ENCODE measurements at places on chromosomes 13 and 19.

GRCh38 chr19:15285896-15286591 lies 46.3 kb downstream of the BRD4 start:
- no peak for DNase-seq

- no peak for DNase-seq
These were observed 476.6 kb downstream of the ZNF536 start for GRCh38 chr19:30848636-30849425.

- no peak for DNase-seq
These were observed 20.4 kb downstream of the CLEC11A start for GRCh38 chr19:50743537-50743936.

DNA sequence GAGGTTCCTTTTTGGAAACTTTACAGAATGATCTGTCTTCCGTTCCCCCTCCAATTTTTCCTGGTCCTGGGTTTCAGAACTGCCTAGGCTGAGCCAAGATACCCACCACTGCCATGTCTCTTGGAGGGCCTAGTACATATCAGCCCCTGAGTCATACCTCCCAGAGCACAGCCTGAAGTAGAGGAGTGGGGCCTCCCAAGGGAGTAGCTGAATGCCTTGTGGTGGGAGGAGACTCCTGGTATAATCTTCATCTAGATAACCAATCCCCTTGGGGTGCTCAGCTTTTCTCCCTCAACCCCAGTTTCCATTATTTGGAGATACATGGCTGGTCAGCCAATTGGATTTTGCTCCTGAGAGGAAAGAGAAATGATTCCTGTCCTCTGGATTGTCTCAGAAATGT lies 30.3 kb downstream of the ZNF763 start:
- no peak for DNase-seq

DNA sequence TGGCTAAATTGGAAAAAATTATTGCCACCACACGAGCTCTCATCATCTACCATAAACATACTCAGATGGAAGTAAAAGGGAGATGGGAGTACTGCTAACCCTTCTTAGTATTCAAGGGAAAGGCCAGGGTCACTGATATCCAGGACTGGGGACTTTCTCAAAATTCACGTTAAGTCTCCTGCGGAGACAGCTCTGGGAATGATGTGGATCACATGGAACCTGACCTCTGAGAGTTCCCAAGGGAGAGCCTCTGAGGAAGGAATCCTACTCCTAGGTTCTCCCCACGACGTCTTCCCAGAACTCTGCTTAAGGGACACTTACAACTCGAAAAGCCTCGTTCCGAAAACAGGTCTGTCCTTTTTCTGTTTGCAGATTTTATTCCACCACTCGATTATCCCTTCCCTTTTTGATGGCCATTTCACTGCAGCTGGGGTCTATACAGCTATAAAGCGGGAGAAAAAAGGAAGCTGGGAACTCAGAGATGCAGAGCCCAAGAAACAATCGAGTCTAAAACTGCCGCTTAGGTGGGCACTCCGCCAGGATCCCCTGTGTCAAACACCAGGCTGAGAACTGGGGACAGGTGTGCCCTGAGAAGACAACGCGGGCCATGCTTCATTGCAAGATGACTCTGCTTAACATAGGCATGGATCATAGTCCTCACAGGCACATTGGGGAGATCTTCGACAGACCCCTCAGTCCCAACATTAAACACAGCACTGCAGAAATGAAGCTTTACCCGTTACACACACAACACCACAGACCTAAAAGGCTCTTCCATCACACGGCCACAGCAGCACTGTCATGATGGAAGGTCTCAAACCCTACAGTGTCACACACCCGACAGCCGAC lies 823 bp upstream of the ZNF567 start:
- no peak for DNase-seq

DNA sequence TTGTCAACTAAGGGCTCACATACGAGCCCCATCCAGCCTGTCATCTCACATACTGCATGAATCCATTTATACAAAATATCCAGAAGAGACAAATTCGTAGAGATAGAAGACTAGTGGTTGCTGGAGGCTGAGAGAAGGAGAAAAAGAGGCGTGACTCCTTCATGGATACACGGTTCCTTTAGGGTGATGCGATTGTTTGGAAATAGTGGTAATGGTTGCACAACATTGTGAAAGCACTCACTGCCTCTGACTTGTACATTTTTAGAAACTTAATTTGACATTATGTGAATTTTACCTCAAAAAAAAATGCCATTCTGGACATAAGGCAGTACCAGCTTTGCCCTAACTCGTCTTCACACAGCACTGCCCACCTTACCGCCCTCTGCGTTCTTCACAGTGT lies 27.3 kb downstream of the IGFL1 start:
- DNase-seq: no peak

DNA sequence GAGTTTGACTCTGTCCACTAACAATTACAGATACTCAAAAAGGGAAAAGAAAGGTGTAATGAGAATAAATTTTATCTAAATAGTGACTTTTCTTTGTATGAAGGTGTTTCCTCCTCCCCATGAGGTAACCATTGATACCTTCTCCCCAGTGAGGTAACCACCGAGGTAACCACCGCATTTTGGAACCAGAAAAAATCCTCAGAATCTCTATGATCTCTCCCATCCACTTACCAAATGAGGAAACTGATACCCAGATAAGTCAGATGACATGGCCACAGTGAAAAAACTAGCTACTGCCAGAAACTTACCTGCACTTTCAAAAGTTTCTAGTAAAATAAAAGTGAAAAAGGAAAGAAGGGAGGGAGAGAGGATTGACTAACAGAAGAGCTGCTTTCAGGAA lies 124.0 kb upstream of the FNDC3A start:
- no peak for DNase-seq

GRCh38 chr19:40689339-40690049 lies 957 bp downstream of the NUMBL start:
- no peak for DNase-seq

GRCh38 chr19:55245236-55245904 lies 13.4 kb downstream of the PPP6R1 start:
- no peak for DNase-seq

DNA sequence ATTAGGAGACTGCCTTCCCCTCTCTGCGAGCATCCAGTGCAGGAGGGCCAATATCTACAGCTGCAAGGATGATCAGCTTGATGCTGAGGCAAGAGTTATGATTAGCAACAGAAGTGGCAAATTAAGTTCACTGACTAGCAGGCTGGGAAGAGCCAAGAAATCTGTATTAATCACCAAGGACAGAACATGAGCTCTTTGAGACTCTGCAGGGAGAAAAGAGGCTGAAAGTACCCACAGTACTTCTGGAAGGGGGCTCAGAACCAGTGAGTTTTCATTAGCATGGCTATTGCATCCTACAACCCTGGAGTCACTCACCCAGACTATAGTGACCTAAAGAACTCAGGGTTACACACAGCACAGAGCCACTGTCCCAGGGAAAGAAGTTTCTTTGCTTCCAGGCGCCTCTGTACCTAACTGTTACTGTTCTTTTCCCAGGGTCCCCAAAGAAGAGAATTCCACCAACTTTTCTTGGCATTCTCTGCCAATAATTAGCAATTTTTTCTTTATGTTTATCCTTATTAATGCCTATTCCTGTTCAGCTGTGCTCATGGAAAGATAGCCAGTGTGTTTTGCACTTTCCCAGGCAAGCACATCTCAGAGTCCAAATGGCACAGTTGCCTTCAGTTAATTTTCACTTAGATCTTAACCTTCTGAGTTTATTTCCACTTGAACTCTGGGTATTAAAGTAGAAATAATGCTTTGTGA lies 25.8 kb upstream of the MEDAG start:
- no peak for DNase-seq

DNA sequence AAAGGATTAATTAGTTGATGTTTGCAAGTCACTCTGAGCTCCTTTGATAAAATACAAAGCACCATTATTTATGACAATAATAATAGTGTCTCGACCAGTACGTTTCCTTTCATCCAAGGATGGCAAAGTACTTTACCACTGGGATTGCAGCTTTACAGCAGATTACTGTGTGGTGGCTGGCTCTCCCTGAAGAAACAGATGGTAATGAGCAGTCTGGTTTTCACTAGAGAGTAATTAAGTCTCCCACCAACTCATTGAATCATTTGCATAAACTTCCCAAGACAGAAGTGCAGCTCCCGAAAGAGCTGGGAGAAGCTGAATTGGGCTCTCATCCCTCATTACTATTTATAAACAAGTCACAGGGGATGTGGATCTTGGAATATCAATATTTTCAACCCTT lies 48.7 kb downstream of the KLF5 start:
- no peak for DNase-seq

DNA sequence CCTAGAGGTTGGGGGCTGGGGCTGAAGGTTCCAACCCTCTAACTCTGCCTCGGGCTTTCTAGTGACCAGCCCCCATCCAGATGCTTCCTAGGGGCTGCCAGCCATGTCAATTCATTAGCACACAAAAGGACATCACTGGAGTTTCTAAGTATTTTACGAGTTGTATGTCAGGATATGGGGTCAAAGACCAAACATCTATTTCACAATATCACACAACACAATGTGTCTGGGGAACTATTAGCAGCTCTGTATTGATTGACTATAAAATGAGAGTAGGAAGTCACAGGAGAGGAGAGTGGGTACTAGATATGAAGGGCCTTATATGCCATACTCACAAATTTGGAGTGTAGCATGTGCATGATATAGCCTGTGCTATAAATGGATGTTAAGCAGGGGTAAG lies 42.1 kb downstream of the LPAR6 start:
- no peak for DNase-seq

- DNase-seq: no peak
These were observed 22.0 kb downstream of the ITGBL1 start for GRCh38 chr13:101474419-101474957.

- no peak for DNase-seq
These were observed 8.4 kb downstream of the PALM3 start for GRCh38 chr19:14053500-14053899.

GRCh38 chr13:86541461-86541860 lies 742.2 kb upstream of the SLITRK6 start:
- no peak for DNase-seq

DNA sequence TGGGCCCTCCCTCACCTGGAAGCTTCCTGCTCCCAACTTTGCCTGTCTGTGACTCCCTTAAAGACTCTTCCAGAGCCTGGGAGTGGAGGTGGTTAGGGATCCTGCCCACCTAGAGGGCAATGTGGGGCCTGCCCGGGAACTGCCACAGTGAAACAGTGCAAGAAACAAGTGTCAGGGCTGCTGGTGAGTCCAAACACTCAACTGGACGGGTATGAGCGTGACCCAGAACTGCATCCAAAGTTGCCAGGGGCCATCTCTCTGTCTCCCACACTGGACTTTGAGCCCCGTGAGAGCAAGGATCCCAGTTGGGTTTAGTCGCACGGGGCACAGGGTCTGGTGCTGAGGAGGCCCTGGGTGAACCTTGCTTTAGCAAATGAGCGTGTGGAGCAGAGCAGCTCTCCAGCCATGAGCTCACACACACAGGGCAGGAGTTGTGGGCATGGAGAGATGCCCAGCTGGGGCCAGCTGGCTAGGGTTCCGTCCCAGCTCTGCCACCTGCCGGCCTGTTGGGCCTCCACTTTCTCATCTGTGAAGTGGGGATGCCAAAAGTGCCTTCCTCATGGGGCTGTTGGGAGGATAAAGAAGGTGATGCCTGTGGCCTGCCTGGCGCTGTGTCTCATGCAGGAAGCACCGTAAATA lies 2.8 kb upstream of the NUMBL start:
- no peak for DNase-seq

GRCh38 chr19:2266183-2266993 lies 10.2 kb upstream of the JSRP1 start:
- DNase-seq: no peak

- DNase-seq: no peak
These were observed 11.4 kb upstream of the SCEL start for GRCh38 chr13:77523834-77524728.

- DNase-seq: no peak
These were observed 545.4 kb downstream of the SUCLA2 start for GRCh38 chr13:47455626-47456025.

DNA sequence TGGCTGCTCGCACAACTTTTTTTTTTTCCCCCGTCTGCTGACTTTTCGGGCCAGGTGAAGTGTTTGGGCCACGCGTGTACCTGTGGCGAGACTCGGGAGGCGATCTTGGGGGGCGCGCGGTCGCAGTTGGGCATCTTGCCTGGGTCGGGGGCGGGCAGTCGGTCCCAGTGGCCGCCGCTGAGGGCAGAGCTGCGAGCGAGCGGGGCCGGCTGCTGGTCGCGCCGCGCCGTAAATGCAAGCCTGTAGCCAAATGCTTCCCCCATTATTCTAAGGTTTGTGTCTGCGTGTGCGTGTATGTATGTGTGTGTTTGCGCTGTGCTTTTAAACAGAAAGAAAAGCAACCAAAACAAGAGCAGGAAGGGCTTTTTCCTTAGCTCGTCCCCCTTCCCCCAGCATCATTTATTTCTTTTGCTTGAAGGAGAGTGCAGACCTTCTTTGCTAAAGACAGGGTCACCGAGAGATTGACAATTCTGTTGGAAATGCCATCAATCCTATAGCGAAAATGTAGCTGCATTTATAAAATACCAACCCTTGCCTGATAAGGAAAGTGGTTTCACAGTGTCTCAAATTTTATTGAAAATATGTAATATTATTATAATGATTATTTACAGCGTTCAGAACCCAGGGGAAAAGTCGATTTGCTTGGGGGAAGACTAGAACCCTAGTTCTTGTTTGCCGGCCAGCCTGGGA lies 143.2 kb upstream of the ZNF536 start:
- no peak for DNase-seq

GRCh38 chr19:50909240-50910070 lies 1.7 kb downstream of the KLK4 start:
- peak; percentile 39 for DNase-seq

DNA sequence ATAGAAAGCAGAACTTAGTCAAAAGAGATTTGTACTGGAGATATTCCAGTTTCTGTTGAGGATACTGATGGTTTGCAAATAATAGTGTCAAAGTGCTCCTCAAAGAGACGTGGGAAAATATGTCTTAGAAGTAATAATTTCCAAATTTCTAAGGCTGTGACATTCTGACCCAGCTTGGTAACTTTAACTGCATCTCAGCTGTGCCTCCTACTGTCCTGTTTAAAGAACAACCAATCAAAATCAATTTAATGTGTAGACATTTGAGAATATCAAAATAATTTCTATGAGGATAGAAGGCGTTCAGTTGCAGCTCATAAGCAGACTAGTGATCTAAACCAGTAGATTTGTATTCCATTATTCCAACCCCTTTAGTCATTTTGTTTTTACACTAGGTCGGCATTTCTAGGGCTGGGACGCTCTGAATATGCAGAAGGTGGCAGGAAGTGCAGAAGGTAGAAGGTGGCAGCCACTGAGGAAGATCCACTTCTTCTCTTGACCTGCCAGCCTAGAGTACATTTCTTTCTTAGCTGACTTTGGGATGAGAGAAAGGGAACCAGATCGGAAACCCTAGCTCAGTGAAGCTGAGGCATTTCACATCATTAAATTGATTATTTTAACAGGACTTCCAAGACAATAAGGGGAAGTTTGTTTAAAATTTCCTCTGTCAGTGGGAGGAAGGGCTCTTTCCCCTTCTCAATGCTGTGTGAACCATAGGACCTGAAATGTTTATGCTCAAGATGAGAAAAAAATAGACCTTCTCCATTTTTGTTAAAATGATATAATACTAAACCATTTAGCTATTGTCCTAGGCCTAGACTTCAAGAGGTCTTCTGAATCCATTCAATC lies 67.5 kb downstream of the COL4A1 start:
- DNase-seq: no peak

GRCh38 chr19:34236035-34236987 lies 18.0 kb upstream of the GARRE1 start:
- DNase-seq: no peak

- DNase-seq: no peak
These were observed 212.3 kb downstream of the ATP8A2 start for GRCh38 chr13:25584087-25584486.

- no peak for DNase-seq
These were observed 45.2 kb downstream of the SOX21 start for GRCh38 chr13:94667190-94667589.

- no peak for DNase-seq
These were observed 19.6 kb upstream of the CCNA1 start for GRCh38 chr13:36412736-36413135.

GRCh38 chr19:34712395-34713261 lies 21.4 kb upstream of the ZNF181 start:
- no peak for DNase-seq
